ENCODE measurements at places on chromosomes 11 and 22.
A peak's percentile ranks its signal among the peaks of the same experiment; 100 is the strongest.

DNA sequence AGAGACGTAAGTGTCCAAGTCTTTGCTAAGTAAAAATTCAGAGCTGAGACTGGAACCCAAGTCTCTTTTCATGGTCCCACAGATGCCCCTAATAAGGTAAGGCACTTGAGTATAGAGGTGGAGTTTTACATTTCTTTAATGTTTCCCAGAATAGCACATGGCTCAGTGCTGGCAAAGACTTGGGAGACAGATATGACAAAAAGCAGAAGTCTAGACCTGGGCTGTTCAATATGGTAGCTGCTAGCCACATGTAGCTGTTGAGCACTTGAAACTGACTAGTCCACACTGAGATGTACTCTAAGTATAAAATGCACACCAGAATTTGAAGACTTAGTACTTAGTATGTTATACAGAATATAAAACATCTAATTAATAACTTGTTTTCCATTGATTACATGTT is 17.6 kb downstream of the VSTM5 start:
- no peak for DNase-seq

GRCh38 chr11:64861227-64861975 is 16.9 kb upstream of the CDC42BPG start:
- peak; percentile 72 for DNase-seq

GRCh38 chr11:19978668-19979518 is 181.4 kb downstream of the DBX1 start:
- DNase-seq = no peak

DNA sequence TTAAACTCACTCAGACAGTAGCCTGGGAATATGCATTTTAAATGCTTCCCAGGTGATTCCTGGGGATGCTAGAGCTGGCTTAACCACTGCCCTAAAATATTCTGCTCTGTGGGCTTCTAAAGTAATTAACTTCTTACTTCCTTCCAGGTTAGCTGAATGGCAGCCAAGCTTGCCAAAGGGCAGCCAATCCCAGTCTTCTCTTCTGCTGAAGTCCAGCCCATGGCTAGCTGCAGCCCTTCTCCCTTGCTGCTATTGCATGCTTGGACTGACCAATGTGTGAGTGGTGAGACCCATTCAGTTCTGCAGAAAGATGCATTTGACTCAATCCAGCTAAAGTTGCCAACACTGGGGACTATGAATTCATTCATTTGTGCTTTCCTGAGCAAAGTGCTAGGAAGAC is 411.9 kb downstream of the SOX6 start:
- no peak for DNase-seq

DNA sequence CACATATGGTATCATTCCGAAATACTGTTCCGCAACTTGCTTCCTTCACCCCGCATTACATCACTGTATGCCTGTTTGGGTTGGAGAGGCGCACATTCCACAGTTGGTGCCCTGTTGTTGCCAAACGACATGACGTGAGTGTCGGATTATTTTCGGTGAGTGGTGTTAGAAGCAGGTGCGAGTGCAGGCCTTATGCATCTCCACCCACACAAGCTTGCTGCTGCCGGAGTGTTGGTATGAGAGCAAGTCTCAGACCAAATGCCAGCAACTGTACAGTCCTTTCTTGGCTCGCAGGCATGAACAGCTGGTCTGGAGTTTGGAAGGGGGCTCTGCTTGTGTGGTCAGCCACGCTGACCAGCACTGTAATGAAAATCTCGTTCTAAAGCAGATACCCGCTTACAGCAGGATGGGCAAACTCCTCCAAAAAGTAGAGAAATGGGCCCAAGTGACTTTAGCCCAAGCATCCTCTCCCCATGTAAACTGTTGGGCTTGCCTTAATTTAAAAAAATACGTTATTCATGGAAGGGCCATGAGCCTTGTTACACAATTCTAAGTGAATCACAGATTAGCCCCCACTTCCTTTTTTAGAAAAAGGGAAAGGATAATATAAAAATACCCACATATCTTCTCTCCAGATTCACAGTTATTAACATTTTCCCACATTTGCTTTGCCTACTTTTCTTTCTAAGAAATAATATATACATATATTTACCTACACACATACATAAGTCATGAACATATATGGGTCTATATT is 48.7 kb upstream of the OR9Q1 start:
- no peak for DNase-seq

- peak; percentile 61 for DNase-seq
These were observed 62.6 kb upstream of the PTPRJ start for GRCh38 chr11:47917599-47918369.

- DNase-seq = peak; percentile 83
These were observed 561 bp downstream of the TRMT112 start for GRCh38 chr11:64316672-64317324.

DNA sequence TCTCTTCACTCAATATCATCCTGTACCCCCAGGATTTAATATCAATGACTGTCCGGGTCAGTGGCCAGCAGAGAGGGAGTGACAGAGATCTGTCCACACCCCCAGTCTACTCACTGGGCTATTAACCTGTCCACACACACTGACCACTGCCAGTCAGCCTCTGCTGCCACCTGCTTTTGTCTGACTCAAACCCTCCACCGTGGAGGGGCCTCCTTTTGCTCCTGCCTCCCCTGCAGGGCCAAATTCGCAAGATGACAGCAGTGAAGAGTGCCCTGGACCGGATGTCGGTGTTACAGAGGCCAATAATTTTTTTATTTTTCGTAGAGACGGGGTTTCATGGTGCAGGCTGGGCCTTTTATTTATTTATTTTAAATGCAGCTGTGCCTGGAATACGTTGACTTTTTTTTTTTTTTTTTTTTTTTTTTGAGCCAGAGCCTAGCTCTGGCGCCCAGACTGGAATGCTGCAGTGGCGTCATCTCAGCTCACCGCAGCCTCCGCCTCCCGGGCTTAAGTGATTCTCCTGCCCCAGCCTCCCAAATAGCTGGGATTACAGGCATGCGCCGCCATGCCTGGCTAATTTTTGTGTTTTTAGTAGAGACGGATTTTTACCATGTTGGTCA is 5.1 kb downstream of the PDXP start:
- no peak for DNase-seq

Data from H7 (cell line).